ENCODE measurements at places on chromosomes 4 and X. TPM values are rescaled to one million over a fixed set of nuclear protein-coding genes. Genes with fewer than 3 reads are reported as not detected.

WAS gene
- total RNA-seq: 8.4 TPM

PDGFC gene
- 10.7 TPM for total RNA-seq

BMX gene
- not detected for total RNA-seq

ETNPPL gene
- total RNA-seq: not detected

NPY2R gene
- 0.58 TPM for total RNA-seq

MMRN1 gene
- 73.8 TPM for total RNA-seq

TCEAL3 gene
- total RNA-seq: 16.3 TPM

WFS1 gene
- 16.3 TPM for total RNA-seq

DNA sequence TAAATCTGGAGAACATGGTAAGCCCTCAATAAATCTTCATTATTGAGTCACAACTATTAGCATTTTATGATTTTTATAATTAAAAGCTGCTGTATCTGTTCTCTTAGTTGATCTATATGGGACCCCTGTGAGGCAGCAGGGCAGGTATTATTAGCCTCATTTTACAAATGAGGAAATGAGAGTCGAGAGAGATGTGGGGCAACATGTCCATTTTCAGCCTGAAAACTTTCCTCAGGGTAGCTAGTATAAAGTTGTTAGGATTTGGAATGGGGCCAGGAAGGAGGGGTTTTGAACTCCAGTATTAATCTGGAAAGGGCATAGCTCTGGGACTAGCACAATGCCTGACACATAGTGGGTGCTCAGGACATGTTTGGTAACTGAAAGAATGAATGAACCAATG is 191.7 kb upstream of the GPC4 start:
- DNase-seq: no peak

- no peak for DNase-seq
Measured at GRCh38 chr4:31016322-31017061, 296.3 kb downstream of the PCDH7 start.

DNA sequence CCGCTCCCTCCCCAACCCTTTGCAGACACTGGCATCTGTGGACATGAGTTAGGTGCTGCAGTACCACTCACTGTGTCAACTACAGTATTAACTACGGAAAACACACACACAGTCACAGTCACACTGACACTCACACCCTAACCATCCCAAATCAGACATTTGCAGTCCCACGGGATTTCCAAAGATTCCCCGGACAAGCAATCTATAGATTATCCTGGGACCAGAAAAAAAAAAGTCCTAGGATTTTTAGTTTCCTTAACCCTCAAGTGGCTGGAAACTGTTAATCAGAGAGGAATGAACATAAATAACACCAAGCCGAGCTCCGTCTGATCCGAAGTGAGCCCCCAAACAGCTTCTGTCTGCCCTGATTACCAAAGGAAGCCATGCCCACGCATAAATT is 81.9 kb upstream of the DHRSX start:
- DNase-seq: no peak

- no peak for DNase-seq
Measured at GRCh38 chrX:132188175-132188574, 31.1 kb downstream of the RAP2C start.

GRCh38 chr4:7771541-7772507 is 167.8 kb downstream of the AFAP1 start:
- no peak for DNase-seq
